M059J (cell line): ENCODE measurements at places on chromosomes 1 and 21. TPM values are rescaled to one million over a fixed set of nuclear protein-coding genes. Genes with fewer than 3 reads are reported as not detected.

The GBP5 gene
- total RNA-seq = 4.8 and 11.4 TPM in 2 replicates

The ANGPTL1 gene
- 1.2 TPM in 1 of 2 replicates, not detected in the other for total RNA-seq

The FCN3 gene
- total RNA-seq = not detected in 2 replicates

The DIRAS3 gene
- 1.6 and 2.0 TPM in 2 replicates for total RNA-seq

The OR2L13 gene
- total RNA-seq = not detected in 2 replicates

The SYT14 gene
- total RNA-seq = 3.7 and 6.1 TPM in 2 replicates

The DPYD gene
- 37.9 and 51.8 TPM in 2 replicates for total RNA-seq

The AMIGO1 gene
- 1.1 and 2.4 TPM in 2 replicates for total RNA-seq

The RNU1-2 gene
- not detected in 2 replicates for total RNA-seq

The POU2F1 gene
- 5.5 and 6.2 TPM in 2 replicates for total RNA-seq

The BATF3 gene
- total RNA-seq = 3.3 and 3.7 TPM in 2 replicates

The FAM163A gene
- total RNA-seq = 0.05 TPM in 1 of 2 replicates, not detected in the other

The C1QC gene
- total RNA-seq = not detected in 2 replicates

The CELA3A gene
- not detected in 2 replicates for total RNA-seq

The C8A gene
- total RNA-seq = not detected in 2 replicates
